ENCODE measurements at places on chromosomes 7 and 10. TPM values are rescaled to one million over a fixed set of nuclear protein-coding genes. Genes with fewer than 3 reads are reported as not detected.
A peak's percentile ranks its signal among the peaks of the same experiment; 100 is the strongest.

TEX36 gene
- total RNA-seq, result not detected

PDE1C gene
- total RNA-seq, result 12.2 TPM

CISD1 gene
- 23.2 TPM for total RNA-seq

PSD gene
- total RNA-seq, result 5.1 TPM

DNA sequence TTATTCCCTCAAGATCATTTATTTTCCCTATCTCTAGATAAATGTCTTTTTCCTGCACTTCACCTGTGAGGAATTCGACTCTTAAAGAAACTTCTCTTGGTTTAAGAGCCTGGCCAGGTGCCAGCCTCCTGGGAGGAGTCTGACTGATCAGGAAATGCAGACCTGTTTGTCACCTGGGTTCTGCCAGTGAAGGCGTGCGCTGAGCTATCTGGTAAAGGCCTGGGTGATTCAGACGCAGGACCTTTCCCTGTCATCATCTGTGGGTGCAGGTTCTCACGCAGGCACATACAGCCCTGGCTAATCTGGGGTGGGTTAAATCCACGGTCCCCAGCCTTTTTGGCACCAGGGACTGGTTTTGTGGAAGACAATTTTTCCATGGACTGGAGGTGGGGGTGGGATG is 65.3 kb upstream of the AQP1 start:
- peak; percentile 83 for DNase-seq

DNA sequence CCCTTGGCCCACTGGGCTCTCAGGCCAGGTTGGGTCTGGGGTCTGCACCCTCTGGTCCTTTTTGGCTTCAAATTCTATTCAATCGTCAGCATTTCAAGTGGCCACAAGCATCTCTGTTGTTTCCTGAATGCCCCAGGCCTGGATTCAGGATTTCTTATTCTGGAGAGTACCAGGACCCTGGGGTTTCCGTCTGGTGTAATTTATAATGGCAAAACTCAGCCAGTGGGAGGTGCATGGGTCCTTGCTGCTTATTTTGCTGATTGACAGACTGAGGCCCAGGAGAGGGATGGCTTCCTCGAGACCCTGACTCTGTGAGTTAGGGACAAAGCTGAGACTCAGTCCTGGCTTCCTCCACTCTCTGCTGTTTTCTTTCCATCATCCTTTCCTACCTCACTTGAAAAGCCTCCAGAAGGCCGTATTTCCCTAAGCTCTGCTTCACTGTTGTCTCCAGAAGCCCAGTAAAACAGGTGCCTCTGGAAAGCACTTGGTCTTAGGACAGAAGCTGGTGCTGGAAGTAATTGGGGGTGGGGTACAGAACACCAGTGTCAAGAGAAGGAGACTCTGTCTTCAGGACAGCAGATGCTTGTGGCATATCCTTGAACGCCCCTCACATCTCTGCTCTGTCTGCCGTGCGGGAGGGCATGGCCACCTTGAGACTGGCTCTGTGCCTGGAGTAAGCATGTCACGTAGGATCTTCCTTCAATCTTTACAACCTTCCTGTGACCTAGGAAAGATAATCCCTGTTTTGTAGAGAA is 39.4 kb upstream of the SH2D4B start:
- DNase-seq, result no peak

GRCh38 chr7:18317941-18318340 is 177.6 kb upstream of the HDAC9 start:
- no peak for DNase-seq

GRCh38 chr10:75197066-75197465 is 13.5 kb upstream of the VDAC2 start:
- peak; percentile 27 for DNase-seq

GRCh38 chr7:46011059-46011458 is 90.0 kb upstream of the IGFBP3 start:
- DNase-seq, result no peak

DNA sequence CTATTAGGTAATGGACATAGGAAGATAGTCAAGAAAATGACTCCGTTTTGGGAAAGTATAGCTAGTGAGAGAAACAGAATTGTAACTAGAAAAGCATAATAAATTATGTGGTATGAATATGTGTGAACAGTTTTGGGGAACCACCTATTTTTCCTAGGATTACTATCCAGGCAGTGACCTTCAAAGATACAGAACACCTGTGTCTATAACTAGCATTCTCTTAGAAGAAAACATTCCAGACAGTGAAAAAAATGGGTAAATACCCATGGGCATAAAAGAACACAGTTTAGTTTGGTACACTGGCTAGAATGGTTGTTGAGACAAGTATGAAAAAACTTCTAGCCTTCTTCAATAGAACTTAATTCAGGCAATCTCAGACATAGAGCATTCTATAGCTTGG is 690.8 kb downstream of the MAGI2 start:
- DNase-seq, result no peak

- DNase-seq, result no peak
Measured at GRCh38 chr7:68537051-68537773, 1061.1 kb upstream of the AUTS2 start.

ENTPD7 gene
- 28.0 TPM for total RNA-seq

- no peak for DNase-seq
Measured at GRCh38 chr10:132397671-132398565, 918 bp downstream of the PWWP2B start.

DNA sequence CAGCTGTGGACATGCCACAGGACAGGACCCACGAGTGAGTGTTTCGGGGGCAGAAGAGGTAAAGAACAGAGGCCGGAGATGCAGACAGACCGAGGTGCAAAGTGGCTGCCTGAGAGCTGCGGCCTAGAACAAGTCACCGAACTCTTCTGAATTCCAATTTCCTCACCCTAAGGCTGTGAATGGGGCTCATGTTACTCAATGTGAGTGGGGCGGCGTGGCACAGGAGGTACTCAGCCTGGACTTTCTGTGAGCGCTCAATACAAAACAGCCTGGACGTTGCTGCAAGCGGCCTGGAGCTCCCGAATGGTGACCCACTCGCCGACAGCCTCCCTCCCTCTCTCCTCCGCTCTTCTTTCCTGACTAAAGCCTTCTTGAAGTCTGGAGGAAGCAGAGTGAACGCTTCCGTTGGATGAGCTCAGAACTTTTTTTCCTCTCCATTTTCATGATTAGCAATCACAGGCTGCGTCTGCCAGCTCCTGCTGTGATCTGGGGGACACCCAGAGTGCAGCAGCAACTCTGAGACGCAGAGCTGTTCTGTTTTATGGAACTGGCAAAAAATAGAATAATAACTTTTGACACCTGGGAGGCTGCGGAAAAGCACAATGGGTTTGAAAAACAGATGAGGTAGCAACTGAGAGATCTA is 108.5 kb downstream of the PTPRN2 start:
- DNase-seq, result no peak

GRCh38 chr7:33494474-33494873 is 365.1 kb downstream of the BBS9 start:
- DNase-seq, result no peak

TSPAN12 gene
- 18.8 TPM for total RNA-seq

GRCh38 chr10:97538839-97539238 is 33.7 kb upstream of the ANKRD2 start:
- no peak for DNase-seq

CLDN4 gene
- 244 TPM for total RNA-seq

ZNF365 gene
- total RNA-seq, result 0.21 TPM

GRCh38 chr7:73435471-73436009 is 2.0 kb downstream of the FZD9 start:
- no peak for DNase-seq

FIGNL1 gene
- total RNA-seq, result 8.8 TPM

DNA sequence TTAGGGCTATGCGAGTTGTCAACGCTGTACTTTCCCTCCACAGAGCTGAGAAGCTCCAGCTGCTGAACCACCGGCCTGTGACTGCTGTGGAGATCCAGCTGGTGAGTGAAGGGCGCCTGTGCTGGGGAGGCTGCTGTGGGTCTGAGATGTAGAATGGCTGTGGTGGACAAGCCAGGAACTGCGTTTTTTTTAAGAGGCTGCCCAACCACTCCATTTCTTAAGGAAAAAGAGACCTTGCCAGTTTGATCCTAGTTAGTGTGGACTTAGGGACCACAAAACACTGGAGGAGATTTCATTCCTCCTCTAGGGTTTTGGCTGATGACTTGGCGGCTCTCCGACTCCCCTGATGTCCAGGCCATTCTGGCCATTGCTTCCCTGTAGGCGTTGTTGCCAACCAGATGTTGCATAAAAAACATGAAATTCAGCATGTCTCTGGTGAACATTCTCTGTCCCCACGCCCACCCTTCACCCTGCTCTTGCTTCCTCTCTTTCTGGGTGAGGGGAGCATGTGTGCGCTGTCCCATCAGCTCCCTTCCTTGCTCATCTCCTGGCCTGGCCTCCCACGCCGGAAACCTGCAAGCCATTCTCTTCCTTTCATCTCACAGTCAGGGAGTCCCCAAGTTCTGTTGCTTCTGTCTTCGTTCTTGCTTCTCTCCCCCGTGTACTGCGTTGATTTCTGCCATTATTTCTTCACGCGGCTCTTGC is 30.9 kb downstream of the CRCP start:
- peak; percentile 54 for DNase-seq

DNA sequence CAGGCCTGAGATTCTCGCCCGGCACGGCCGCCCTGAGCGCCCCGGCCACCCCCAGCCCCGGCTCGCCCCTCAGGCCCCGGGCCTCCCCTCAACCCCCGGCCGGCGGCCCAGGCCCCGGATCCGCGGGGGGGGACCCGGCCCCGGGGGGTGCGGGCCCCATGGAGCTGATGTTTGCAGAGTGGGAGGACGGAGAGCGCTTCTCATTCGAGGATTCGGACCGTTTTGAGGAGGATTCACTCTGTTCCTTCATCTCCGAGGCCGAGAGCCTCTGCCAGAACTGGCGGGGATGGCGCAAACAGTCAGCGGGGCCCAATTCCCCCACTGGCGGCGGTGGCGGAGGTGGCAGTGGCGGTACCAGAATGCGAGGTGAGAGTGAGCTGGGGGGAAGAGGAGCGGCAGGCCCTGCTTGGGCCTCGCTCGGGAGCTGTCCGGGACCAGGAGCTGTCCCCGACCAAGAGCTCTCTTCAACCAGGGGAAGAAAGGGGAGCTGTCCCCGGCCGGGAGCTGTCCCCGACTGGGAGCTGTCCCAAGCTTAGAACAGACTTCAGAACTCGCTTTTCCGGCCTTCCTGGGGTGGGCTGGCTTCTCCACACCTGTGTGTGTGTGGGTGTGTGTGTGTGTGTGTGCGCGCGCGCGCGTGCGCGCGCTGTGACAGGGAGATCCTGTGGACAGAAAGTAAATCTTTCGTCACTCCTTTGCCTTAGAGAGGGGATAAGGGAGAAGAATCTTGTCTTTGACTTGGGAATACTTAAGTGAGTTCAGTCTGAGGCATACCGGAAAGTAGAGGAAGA is 510 bp downstream of the ZSWIM8 start:
- DNase-seq, result peak; percentile 72

SHH gene
- 23.2 TPM for total RNA-seq

IKZF1 gene
- total RNA-seq, result 15.2 TPM

FFAR4 gene
- 0.13 TPM for total RNA-seq

- no peak for DNase-seq
Measured at GRCh38 chr7:99290980-99291607, 18.5 kb downstream of the MYH16 start.

GRCh38 chr10:88179831-88180230 is 316.4 kb downstream of the PTEN start:
- no peak for DNase-seq

GRCh38 chr10:104232613-104233102 is 494 bp upstream of the CFAP43 start:
- no peak for DNase-seq

PKD2L1 gene
- total RNA-seq, result 0.16 TPM

GRCh38 chr7:22234227-22234626 is 122.7 kb downstream of the RAPGEF5 start:
- DNase-seq, result no peak

DNA sequence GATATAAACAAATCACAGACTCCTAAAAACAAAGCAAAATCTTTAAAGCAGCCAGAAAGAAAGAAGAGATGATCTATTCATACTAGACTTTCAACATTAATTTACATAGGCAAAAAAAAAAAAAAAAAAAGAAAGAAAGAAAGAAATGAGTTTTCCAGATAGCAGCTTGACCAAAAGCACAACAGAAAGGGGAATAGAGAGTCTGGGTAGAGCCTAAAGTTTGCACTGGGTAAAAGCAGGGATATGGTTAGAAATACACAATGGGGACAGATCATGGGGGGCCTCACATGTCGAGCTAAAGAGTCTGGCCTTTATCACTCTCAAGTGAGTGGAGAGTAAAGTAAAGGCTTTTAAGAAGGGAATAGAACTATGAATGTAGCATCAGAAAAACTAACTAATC is 169.8 kb downstream of the SGMS1 start:
- DNase-seq, result no peak

DNA sequence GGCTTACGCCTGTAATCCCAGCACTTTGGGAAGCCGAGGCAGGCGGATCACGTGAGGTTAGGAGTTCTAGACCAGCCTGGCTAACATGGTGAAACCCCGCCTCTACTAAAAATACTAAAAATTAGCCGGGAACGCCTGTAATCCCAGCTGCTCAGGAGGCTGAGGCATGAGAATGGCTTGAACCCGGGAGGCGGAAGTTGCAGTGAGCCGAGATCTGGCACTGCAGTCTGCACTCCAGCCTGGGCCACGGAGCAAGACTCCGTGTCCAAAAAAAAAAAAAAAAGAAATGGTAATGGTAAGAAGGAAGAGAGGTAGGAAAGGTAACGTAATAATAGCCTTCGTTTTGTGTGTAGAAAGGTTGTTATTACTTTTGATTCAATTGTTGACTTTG is 1.2 kb downstream of the HSPA14 start:
- no peak for DNase-seq

GRCh38 chr7:81128011-81128410 is 209.2 kb upstream of the SEMA3C start:
- DNase-seq, result no peak

DNA sequence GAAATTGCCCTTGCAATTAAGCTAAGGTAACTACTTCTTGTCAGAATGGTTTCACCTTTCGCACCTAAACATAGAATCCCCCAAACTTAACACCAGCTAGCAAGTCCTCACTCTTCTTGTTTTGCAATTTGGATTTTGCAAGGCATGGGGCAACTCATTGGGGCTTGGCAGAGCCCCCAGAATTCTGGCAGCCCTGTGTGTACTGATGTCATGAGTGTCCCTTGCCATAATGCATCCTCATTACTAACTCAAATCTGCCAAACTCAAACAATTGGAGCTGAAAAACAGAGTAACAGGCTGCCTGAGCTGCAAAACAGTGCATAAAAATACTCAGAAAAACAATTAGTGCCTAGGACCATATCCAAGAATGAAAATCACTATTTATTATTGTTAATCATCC is 7.9 kb upstream of the XPNPEP1 start:
- DNase-seq, result no peak

- peak; percentile 30 for DNase-seq
Measured at GRCh38 chr10:70656489-70656888, 15.8 kb upstream of the ADAMTS14 start.

All from ureter (tissue), 1 donor.